Right cardiac atrium (tissue), 5 donors: ENCODE measurements at places on chromosomes 11 and 22. TPM values are rescaled to one million over a fixed set of nuclear protein-coding genes. Genes with fewer than 3 reads are reported as not detected.
A peak's percentile ranks its signal among the peaks of the same experiment; 100 is the strongest.

DNA sequence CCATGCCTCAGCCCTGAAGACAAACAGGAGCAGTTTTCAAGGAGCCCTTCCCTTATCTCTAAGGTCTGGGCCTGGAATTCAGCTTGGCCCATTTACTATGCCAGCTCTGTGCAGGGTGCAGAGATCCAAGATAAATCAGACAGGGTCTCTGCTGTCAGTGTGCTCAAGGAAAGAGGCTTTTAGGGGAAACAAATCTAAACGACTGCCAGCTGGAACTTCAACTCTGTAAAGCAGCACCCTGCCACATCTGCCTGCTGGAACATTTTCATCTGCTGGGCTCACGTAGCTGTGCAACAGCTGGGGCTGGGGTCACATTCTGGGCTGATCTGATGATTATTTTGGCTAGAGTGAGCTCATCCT, 19.8 kb upstream of the EHF start:
- peak; percentile 63 for DNase-seq

GRCh38 chr11:76415073-76415472, 29.7 kb upstream of the EMSY start:
- no peak for DNase-seq

- no peak for DNase-seq
Observed at GRCh38 chr11:77131560-77131959, 3.5 kb downstream of the MYO7A start.

DNA sequence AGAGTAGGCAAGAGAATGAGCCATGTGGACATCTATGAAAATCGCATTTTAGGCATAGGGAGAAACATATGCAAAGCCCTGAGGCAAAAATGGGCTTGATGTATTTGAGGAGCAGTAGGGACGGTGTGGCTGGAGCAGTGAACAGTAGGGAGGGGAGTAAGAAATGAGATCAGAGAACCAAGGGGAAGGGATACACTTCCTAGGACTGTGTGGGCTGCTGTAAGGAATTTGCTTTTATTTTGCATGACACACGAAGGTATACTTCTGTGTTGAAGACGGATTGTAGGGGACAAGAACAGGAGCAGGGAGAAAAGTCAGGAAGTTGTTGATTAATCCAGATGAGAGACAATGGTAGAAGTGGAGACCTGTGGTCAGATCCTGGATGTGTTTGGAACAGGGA, 572.1 kb downstream of the JRKL start:
- DNase-seq = no peak

DNA sequence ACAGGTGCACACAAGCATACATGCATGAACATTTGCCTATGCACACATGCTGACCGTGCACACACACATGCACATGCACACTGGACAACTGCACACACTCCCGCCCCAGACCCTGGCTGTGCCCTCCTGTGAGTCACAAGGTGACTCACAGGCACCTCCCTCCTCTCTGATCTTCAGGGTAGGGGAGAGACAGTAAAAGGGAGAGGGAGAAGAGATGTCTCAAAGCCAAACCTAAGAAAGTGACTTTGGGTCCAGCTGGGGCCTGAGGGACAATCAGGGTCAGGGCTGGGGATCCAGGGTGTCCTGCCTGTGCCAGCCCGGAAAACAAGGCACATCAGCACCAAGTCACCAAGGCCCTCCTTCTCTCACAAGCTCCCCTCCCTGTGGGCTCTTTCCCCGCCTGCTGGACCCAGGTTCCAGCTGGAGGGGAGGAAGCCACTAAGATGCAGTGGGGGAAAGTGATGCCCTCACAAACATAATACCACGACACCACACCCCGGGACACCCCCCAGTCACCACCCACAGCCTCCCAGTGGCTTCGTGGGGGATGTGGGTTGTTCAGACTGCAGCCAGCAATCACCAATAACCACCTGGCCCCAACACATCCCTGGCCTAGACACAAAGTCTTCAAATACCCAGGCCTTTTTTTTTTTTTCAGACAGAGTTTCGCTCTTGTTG, 39.3 kb downstream of the PDGFB start:
- DNase-seq = no peak

- DNase-seq = no peak
Observed at GRCh38 chr11:90329043-90329442, 106.2 kb upstream of the CHORDC1 start.

DNA sequence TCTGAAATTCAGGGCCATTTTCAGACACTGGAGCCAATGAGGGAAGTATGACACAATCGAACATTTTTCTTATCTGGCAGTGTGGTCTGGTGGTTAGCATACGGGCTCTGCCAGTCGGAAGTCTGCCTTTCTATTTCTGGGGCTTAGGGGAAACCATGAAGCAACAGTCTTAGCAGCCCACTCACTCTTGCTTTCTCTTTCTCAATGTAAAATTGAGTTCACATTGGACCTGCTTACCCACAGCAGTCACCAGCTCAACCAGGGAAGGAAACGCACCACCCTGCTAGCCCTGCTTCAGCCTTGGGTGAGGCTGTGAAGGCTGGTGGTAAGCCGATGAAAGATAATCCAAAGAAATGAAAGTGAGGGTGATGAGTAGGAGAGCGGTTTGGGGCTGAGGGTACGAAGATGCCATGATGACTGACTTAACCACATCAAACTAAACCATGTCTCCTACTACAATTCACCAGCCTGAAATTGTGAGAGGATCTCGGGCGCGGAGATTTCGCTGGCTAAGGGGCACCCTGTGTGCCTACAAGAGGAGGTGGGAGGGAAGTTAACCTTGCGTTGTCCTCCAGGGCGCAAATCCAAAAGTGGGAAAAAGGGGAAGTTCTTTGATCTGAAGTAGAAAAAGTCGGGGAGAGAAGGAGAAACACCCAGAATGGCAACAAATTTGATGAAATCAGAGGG, 2.0 kb upstream of the LMO2 start:
- DNase-seq = no peak

DNA sequence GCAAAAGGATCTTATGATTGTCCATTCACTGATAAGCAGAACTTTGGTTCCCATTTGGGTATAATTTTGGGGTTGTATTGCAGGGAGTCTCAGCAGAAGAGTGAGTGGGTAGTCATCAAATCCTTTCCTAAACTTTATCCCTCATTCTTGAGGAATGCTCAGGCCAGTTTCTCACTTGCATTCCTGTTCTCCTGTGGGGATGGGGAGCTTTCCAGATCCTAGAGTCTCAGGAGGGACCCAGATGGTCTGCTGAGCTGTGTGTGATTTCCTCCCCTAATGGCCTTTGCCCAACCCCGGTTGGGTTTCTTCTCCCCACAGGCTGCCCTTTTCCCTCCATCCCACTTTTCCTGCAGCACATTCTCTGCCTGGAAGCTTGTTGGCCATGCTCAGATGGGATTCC, 79.9 kb downstream of the MIAT start:
- no peak for DNase-seq

- DNase-seq = no peak
Observed at GRCh38 chr11:77658213-77659013, 20.8 kb upstream of the CLNS1A start.

- no peak for DNase-seq
Observed at GRCh38 chr22:22400099-22400498, 108.4 kb downstream of the ZNF280B start.

- DNase-seq = no peak
Observed at GRCh38 chr11:114308689-114309089, 12.5 kb downstream of the NNMT start.

DNA sequence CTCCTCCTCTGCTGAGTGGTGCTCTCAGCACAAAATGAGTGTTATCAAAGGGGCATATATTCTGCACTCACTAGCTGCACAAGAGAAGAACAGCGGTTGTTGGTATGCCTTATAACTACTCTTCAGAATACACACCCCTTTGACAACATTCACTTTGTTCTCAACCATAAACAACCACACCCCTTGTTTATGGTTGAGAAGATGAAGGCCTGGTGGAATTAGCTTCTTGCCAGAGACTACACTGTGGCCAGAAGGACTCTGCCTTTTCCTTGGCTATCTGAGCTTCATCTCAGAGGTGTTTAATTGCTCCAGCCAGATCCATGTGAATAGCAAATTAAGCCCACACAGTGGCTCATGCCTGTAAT, 45.0 kb upstream of the CLDN5 start:
- no peak for DNase-seq

DNA sequence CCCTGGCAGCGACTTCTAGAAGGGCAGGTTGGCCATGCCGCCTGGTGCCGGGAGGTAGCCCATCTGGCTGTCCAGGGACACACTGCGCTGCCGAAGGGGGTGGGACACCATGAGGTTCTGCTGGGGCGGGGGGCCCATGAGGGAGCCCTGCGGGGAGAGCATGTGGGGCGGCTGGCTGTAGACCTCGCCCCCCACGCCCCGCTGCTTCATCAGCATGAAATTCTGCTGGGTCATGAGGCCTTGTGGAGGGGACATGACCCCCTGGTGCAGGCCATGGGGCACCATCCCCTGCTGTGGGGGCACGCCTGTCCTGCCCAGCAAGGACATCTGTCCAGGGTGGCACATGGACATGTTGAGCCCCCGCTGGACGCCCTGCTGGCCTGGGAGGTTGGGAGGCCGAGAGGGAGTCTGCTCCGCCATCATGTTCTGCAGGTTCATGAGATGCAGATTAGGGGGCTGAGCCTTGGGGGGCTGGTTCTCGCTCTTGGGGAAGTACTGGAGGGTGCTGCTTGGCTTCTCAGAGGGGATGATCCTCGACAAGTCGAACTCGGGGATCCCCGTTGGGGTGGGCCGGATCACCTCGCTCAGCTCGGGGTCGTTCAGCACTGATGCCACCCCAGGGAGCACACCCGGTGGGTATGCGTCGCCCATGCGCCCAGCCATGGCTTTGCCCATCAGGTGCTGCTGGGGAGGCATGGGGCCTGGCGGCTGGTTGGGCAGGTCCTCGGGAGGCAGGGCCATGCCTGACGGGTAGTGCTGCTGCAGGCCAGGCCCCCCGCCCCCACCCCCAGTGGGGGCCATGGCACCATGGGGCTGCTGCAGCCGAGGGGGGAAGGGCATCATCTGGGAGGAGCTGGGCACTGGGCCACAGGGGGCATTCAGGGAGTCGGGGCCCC, 15.0 kb downstream of the CXCR5 start:
- DNase-seq = no peak

GRCh38 chr11:1197431-1197885, 25.4 kb upstream of the MUC5B start:
- DNase-seq = no peak

DNA sequence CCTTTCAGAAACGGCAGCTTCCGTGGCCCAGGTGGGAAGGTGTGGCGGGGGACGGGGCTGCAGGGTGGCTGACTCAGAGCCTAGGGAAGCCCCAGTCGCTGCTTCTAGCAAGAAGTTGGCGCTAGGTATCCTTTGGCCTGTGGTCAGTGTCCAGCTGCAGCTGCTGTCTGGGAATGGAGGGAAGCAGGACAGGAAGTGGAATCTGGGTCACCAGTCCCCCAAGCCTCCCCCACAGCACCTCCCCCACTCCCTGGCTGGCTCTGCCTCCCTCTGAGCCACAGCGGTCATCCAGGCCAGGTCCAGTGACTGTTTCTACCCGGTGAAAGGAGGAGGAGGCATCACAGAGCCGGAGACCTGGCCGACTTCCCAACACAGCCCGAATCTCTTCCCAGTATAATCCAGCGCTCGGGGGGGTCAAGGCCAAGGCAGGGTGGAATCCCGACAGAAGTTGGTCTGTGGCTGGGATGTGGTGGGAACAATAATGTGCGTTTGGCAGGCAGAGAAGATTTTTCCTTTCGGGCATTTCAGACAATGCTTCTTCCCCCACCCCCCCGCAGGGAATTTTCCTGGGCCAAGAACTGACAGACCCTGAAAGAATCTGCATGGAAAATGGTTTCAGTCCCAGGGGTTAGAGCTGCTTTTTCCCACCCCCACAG, 45.1 kb downstream of the C11orf96 start:
- DNase-seq = peak; percentile 97

DNA sequence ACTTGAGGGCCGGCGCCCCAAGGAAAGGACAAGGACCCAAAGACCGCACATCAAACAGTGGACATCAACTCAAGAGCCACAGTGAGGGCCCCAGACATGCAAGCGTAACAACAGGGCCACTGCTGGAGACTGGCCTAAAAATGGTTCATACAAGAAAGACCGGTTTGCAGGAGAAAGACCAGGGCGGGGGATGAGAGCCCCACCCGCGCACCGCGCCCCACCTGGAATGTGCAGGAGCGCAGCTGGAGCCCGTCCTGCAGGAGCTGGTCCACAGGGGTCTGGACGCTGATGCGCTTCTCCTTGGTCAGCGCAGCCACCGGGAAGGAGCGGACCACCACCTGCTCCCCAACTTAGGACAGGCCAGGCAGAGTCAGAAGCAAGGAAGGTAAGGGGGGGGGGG, 13.9 kb downstream of the SBF1 start:
- DNase-seq = no peak

Gene MAPK8IP2
- total RNA-seq = 0.47 TPM

Gene APOA1
- 5.2 TPM for total RNA-seq

Gene HEPHL1
- total RNA-seq = not detected

Gene CREB3L1
- total RNA-seq = 18.8 TPM

Gene GRK2
- 50.4 TPM for total RNA-seq

Gene DRD4
- total RNA-seq = 1.0 TPM

Gene TRIM66
- total RNA-seq = 2.0 TPM
